Activated CD4-positive, alpha-beta T cell treated with anti-CD3 and anti-CD28 coated beads, Interleukin-2, amount 10 ng/mL, durations not matched to agents 24 days and 14 days (primary cell): ENCODE measurements at places on chromosomes 16 and 17.

DNA sequence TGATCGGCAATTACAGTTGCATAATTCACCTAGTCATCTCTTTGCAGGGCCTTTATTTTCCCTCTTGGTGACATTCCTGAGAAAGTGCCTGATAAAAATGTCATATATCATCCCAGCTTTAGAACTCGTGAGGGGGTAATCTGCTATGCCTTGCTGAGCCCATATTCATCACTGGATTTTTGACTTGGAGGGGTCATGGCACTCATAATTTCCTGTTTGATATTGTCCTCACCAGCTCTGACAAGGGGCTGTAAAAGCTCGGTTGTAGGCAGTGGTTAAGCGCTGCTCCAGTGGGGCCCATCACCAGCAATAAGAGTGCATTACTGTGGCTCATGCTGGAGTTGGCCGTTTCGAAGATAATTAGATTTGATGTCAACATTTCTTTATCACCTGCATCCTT lies 227.3 kb downstream of the IRX3 start:
- H3K27me3 ChIP-seq: no peaks in the 10 kb centered on the region
- H3K36me3 ChIP-seq: no peaks in the 10 kb centered on the region
- no peaks in the 10 kb centered on the region for H3K4me1 ChIP-seq
- H3K4me3 ChIP-seq: no peak overlapping the region
- DNase-seq: no peak

DNA sequence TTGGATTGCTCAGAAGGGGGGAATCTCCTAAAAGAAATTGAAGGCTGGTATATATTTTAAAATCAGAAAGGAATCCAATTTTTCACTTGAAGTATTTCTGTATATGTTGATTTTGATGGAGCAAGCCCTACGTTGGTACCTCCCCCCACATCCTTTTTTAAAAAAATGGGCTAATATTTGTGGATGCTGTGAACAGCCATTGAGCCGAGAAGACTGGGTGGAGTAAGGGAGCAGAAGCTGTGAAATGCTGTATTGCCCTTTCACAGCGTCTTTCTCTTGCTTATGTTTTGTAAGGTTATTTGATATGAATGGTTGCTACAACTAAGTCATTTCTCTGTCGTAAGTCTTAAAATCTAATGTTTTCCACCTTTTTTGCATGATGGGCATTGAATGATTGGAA lies 2.3 kb downstream of the PAFAH1B1 start:
- H3K4me3 ChIP-seq: peak overlapping the region; percentile 90
- H3K27ac ChIP-seq: peak overlapping the region; percentile 25
- DNase-seq: no peak
- peaks cover 20% of the 10 kb centered on the region for H3K36me3 ChIP-seq

- no peaks in the 10 kb centered on the region for H3K4me1 ChIP-seq
- H3K27ac ChIP-seq: no peak overlapping the region
- no peak for DNase-seq
- peaks cover 5% of the 10 kb centered on the region for H3K27me3 ChIP-seq
These were observed 215.3 kb downstream of the C16orf78 start for GRCh38 chr16:49588729-49589384.

- no peak for DNase-seq
- no peaks in the 10 kb centered on the region for H3K36me3 ChIP-seq
- no peaks in the 10 kb centered on the region for H3K27me3 ChIP-seq
- H3K4me3 ChIP-seq: no peak overlapping the region
- H3K4me1 ChIP-seq: no peaks in the 10 kb centered on the region
These were observed 49.9 kb downstream of the BAIAP2 start for GRCh38 chr17:81084680-81085419.

DNA sequence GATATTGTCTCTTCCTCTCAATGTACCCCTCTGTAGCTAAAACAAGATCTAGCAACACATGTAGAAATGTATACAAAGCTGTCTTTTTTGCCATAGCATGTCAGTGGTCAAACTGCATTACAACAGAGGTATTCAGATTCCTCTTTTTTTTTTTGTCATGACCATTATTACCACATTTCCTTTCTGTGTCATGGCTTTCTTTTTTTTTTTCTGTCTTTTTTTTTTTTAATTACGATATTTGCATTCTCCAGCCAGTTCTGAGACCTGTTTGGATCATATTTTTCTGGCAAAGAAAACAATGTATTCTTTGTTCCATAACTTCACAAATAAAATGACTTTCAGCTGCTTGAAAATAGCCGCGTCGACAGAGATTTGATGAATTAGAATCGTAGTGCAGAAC lies 27.4 kb upstream of the CAPNS2 start:
- peaks cover 2% of the 10 kb centered on the region for H3K27me3 ChIP-seq
- no peak overlapping the region for H3K27ac ChIP-seq
- no peak for DNase-seq

GRCh38 chr16:67173808-67174705 lies 3.7 kb downstream of the NOL3 start:
- H3K4me3 ChIP-seq: peak overlapping the region; percentile 94
- peak; percentile 94 for DNase-seq
- H3K27ac ChIP-seq: peak overlapping the region; percentile 88
- peaks cover 21% of the 10 kb centered on the region for H3K36me3 ChIP-seq
- no peaks in the 10 kb centered on the region for H3K27me3 ChIP-seq

DNA sequence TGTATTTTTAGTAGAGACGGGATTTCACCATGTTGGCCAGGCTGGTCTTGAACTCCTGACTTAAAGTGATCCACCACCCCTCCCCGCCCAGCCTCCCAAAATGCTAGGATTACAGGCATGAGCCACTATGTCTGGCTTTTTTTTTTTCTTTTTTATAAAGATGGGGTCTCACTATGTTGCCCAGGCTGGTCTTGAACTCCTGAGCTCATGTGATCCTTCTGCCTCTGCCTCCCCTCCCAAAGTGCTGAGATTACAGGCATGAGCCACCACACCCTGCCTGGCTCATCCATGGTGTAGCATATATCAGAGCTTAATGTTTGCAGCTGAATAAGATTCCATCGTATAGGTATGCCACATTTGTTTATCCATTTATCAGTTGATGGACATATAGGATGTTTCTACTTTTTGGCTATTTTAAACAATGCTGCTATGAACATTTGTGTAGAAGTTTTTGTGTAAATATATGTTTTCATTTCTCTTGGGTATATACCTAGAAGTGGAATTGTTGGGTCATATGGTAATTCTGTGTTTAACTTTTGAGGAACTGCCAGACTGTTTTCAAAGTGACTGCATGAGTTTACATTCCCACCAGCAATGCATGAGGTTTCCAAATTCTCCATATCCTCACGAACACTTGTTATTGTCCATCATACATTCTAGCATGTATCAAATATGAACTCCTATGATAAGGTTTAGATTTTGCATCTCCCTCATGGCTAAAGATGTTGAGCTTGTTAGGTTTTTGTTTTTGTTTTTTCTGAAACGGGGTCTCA lies 55.7 kb upstream of the HAS3 start:
- H3K27me3 ChIP-seq: no peaks in the 10 kb centered on the region
- DNase-seq: no peak
- no peaks in the 10 kb centered on the region for H3K4me1 ChIP-seq
- H3K4me3 ChIP-seq: no peak overlapping the region

GRCh38 chr16:54128629-54129234 lies 157.9 kb downstream of the IRX3 start:
- H3K4me1 ChIP-seq: peaks cover 3% of the 10 kb centered on the region
- no peak overlapping the region for H3K4me3 ChIP-seq
- no peaks in the 10 kb centered on the region for H3K36me3 ChIP-seq
- H3K27me3 ChIP-seq: peaks cover 4% of the 10 kb centered on the region
- DNase-seq: no peak

GRCh38 chr17:80287806-80288567 lies 27.3 kb downstream of the RNF213 start:
- no peak for DNase-seq
- peak overlapping the region; percentile 64 for H3K27ac ChIP-seq
- H3K4me1 ChIP-seq: peaks cover 5% of the 10 kb centered on the region
- no peak overlapping the region for H3K4me3 ChIP-seq

DNA sequence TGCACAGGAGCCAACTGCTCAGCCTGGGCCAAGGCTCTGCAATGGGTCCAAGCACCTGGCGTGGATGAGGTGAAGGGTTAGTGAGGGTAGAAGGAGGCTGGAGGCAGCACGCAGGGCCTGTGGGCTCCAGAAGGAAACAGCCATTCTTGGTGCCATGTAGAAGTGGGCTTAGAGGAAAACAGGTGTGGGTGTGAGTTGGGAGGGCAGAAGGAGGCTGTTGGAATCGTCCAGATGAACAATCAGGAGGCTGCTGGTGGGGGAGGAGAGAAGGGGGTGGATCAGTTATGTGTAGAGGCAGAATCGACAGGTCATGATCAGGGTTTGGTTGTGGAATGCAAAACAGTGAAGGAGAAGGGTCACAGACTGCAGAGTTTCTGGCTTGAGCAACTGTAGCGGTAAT lies 51.7 kb upstream of the ALDH3A2 start:
- H3K4me3 ChIP-seq: no peak overlapping the region
- H3K36me3 ChIP-seq: no peaks in the 10 kb centered on the region
- no peak overlapping the region for H3K27ac ChIP-seq
- H3K4me1 ChIP-seq: no peaks in the 10 kb centered on the region
- peaks cover 3% of the 10 kb centered on the region for H3K27me3 ChIP-seq
- no peak for DNase-seq

- no peaks in the 10 kb centered on the region for H3K4me1 ChIP-seq
- H3K27me3 ChIP-seq: no peaks in the 10 kb centered on the region
- H3K4me3 ChIP-seq: no peak overlapping the region
These were observed 146.7 kb upstream of the SHISA6 start for GRCh38 chr17:11094331-11094730.

GRCh38 chr17:35666070-35666469 lies 65.4 kb upstream of the RASL10B start:
- no peak for DNase-seq
- no peak overlapping the region for H3K27ac ChIP-seq
- H3K27me3 ChIP-seq: no peaks in the 10 kb centered on the region

DNA sequence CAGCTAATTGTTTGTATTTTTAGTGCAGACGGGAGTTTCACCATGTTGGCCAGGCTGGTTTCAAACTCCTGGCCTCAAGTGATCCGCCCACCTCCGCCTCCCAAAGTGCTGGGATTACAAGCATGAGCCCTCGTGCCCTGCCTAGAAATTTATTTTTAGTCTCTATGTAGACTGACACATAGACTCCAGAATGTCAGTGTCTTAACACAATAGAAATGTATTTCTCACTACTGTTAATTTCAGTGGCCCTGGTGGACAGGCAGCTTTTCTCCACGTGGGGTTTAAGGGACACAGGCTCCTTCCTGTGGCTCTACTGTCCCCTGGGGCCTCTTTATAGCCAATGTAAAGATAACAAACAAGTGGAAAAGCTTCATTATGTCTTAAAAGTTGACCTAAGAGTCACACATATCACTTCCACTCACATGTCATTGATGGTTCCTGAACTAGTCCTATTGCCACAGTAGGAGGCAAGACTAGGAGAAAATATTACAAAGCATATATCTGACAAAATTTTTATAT lies 43.8 kb downstream of the COPRS start:
- no peaks in the 10 kb centered on the region for H3K27me3 ChIP-seq
- H3K27ac ChIP-seq: no peak overlapping the region
- no peak for DNase-seq
- H3K4me3 ChIP-seq: no peak overlapping the region

- DNase-seq: no peak
- no peak overlapping the region for H3K4me3 ChIP-seq
- H3K36me3 ChIP-seq: no peaks in the 10 kb centered on the region
These were observed 57.1 kb upstream of the KCNJ16 start for GRCh38 chr17:70017941-70018340.

DNA sequence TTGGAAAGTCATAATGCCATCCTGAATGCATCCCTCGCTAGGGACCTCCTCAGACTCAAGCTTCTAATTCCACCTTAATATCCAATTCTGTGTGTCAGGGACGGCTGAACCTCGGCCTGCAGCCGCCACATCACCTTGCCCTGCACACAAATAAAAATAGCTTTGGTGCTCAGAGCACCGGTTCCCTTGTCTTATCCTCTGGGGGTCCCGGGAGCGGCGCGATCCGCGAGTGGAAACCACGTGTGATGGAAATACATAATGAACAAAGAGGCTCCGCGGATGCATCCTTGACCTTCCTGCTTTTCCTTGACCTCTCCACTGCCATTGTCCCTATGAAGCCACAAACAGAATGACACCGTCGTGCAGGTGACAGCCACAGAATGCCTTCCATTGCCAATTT lies 143.4 kb downstream of the ZNF423 start:
- no peaks in the 10 kb centered on the region for H3K4me1 ChIP-seq
- DNase-seq: no peak
- H3K4me3 ChIP-seq: no peak overlapping the region
- no peaks in the 10 kb centered on the region for H3K36me3 ChIP-seq
- no peak overlapping the region for H3K27ac ChIP-seq

DNA sequence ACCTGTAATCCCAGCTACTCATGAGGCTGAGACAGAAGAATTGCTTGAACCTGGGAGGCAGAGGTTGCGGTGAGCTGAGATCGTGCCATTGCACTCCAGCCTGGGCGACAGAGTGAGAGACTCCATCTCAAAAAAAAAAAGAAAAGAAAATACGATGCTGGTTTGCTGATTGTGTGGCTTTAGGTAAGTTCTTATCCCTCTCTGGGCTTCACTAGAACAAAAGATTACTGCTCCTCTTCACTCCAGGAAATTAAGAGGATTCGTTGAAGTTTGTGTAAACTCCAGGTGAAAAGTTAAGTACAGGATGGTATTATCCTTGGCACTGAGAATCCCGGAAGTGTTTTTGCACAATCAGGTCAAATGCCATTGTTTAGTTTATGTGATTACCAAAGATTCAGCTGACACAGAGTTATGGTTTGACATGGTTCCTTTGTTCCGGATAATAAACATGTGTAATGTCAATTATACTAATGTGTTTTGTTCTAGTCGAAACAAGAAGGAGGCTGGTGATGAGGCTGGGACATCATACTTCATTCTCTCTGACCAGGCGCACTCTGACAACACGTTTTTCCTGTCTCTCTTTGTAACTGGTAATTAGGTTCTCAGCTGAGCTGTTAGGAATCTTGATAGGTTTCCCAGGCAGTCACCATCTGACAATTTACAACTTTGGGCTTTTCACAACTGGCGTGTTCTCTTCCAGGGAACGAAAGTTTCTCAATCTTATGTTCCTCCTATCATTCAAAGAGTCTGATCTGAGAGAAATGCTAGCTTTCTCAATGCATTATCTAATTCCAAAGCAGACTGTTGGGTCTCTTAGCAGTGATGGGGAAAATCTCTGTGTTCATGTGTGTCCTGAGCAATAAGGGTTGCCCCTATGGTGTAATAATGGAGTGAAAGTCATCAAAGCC lies 10.8 kb upstream of the TAOK1 start:
- H3K36me3 ChIP-seq: no peaks in the 10 kb centered on the region
- H3K4me3 ChIP-seq: no peak overlapping the region
- no peak overlapping the region for H3K27ac ChIP-seq
- H3K27me3 ChIP-seq: peaks cover 12% of the 10 kb centered on the region
- no peaks in the 10 kb centered on the region for H3K4me1 ChIP-seq
- DNase-seq: no peak

DNA sequence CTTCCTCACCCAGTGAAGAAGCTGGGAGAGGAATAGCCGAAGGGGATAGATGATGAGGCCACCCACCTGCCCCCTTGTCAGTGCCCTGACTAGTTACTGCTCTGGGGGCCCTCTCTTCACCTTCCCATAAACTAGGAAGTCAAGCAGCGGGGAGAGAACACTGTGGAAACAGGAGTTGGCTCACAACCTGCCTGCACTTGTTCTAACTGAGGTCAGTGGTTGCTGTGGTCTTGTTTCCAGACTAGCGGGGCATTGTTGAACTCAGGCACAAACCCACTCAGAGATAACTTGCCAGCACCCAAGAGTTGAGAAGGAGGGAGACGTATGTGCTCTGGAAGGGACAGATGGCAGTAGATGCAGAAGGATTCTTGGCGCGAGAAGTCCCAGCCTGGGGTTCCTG lies 48.6 kb upstream of the DDX52 start:
- no peak for DNase-seq
- H3K4me1 ChIP-seq: no peaks in the 10 kb centered on the region
- H3K27ac ChIP-seq: no peak overlapping the region
- peaks cover 5% of the 10 kb centered on the region for H3K27me3 ChIP-seq
- no peak overlapping the region for H3K4me3 ChIP-seq
- H3K36me3 ChIP-seq: no peaks in the 10 kb centered on the region
